M059J (cell line): ENCODE measurements at places on chromosomes 11 and 22. TPM values are rescaled to one million over a fixed set of nuclear protein-coding genes. Genes with fewer than 3 reads are reported as not detected.

GRCh38 chr22:50599816-50600455 is 657 bp upstream of the MAPK8IP2 start:
- no peak for DNase-seq

GRCh38 chr11:34609850-34610249 is 11.0 kb upstream of the EHF start:
- DNase-seq: peak; percentile 55

- no peak for DNase-seq
Observed at GRCh38 chr11:69501121-69501489, 19.6 kb downstream of the LINC01488 start.

DNA sequence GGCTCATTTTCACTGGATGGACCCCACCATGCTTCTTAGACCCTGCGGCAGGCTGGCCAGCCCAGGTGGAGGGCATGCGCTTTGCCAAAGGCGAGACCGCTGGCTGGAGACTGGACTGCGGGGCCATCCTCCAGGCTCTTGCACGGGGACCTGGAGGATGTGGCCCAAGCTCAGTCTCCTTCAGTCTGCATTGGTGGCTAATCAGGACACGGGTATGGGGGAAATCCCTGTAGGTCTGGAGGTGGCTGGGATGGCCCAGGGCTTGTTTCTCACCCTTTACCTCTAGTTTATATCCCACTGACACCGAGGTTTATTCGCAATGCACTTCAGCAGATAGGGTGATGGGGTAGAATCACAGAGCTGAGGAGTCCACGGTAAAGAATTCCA is 45.0 kb downstream of the BCR start:
- no peak for DNase-seq

GRCh38 chr22:17097062-17097461 is 12.3 kb downstream of the IL17RA start:
- no peak for DNase-seq

- DNase-seq: peak; percentile 95
Observed at GRCh38 chr11:68010090-68011041, at the start of gene ALDH3B1. TSS of gene ALDH3B1 (plus strand) at chr11:68010327. CDS start at chr11:68015298, 4,971 bp downstream.

- no peak for DNase-seq
Observed at GRCh38 chr11:120835601-120836228, 188.2 kb upstream of the TBCEL start.

- peak; percentile 34 for DNase-seq
Observed at GRCh38 chr11:125111001-125111342, 454 bp downstream of the TMEM218 start.

GRCh38 chr11:11046781-11047180 is 188.9 kb upstream of the ZBED5 start:
- no peak for DNase-seq

- no peak for DNase-seq
Observed at GRCh38 chr11:3223932-3224381, 5.3 kb upstream of the MRGPRG start.

The TNNI2 gene
- not detected in 2 replicates for total RNA-seq

GRCh38 chr22:42808521-42808920 is 48.6 kb downstream of the ARFGAP3 start:
- DNase-seq: no peak

- peak; percentile 72 for DNase-seq
Observed at GRCh38 chr11:22976146-22976545, 115.9 kb upstream of the CCDC179 start.

GRCh38 chr22:35328472-35328885 is 28.8 kb downstream of the TOM1 start:
- no peak for DNase-seq

DNA sequence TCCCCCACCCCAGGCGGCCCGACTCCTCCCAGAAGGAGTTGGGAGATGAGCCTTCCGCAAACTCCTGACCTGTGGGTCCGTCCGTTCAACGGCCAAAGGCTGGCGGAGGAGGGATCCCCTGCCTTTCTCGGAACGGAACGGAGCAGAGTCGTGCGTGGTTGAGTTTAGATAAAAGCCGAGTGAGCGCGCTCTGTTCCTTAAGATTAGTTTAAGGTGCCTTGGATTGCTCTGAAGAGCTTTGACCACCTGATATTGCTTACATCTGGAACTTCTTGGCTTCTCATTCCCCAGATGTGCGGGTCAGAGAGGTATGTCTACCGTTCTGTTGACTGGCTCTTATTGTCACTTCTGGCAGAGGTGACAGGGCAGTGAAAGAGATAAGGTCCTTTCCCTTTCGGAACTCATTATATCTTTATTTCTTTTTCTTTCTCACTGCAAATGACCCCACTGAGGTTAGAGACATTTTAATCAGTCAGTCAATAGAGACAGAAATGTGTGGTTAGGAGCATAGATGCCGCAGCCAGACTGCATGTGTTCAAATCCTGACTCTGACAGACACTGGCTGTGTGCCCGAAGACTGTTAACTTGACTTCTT is at the start of gene TRIM6:
TRIM6 (plus strand) TSS at position 31 of the 595 bp plus-strand sequence; CDS start at position 292, 261 bp downstream.
- DNase-seq: peak; percentile 81

DNA sequence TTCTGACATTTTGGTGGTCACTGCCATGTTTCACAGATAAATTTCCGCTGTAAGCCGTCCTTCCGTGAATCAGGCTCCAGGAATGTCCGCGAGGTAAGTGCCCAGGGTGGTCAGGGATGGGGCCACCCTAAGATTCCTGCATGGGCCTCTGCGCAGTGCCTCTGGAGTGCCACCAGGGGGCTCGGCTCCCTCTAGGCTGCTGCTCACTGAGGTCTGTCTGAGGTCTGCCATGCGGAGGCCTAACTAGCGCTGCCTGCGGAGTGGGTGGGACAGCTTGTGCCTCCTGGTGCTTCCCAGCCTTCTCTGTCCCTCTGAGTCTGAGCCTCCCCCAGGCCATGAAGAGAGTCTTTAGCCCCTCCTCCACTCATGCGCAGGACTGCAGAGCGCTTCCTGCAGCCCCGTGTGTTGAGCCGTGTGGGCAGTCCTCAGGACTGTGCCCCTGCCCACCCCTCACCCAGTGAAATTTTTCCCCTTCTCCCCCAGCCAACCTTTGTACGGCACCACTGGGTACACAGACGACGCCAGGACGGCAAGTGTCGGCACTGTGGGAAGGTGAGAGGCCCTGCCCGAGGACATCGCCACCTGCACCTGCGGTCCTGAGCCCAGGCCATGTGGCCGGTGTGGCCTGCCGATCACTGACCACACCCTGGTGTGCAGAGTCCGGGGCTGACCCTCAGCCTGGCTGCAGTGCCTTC is 11.9 kb upstream of the MDK start:
- DNase-seq: peak; percentile 82

DNA sequence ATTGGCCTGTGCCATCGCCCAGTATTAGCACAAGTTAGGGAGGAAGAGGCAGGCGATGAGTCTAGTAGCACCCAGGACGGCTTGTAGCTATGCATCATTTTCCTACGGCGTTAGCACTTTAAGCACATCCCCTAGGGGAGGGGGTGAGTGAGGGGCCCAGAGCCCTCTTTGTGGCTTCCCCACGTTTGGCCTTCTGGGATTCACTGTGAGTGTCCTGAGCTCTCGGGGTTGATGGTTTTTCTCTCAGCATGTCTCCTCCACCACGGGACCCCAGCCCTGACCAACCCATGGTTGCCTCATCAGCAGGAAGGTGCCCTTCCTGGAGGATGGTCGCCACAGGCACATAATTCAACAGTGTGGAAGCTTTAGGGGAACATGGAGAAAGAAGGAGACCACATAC is 4.3 kb downstream of the TMEM25 start:
- DNase-seq: no peak

DNA sequence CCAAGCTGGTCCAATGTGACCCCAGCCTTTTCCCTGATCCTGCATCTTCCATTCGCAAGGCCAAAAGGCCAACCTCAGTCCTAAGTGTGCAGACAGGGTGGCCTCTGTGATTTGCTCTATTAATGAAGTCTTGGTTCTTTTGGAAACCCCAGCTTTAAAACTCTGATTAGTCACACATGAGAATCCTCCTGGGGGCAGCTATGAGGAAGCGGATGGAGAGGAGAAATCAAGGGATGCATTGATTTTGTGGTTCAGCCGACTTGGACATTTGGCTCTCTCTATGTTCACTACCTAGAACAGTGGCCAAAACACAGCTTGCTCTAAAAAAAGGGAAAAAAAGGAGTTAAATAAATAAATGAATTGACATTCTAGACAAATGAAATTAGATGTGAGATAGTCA is 98.6 kb upstream of the USP47 start:
- DNase-seq: no peak

The ELFN2 gene
- total RNA-seq: 0.76 and 3.1 TPM in 2 replicates

DNA sequence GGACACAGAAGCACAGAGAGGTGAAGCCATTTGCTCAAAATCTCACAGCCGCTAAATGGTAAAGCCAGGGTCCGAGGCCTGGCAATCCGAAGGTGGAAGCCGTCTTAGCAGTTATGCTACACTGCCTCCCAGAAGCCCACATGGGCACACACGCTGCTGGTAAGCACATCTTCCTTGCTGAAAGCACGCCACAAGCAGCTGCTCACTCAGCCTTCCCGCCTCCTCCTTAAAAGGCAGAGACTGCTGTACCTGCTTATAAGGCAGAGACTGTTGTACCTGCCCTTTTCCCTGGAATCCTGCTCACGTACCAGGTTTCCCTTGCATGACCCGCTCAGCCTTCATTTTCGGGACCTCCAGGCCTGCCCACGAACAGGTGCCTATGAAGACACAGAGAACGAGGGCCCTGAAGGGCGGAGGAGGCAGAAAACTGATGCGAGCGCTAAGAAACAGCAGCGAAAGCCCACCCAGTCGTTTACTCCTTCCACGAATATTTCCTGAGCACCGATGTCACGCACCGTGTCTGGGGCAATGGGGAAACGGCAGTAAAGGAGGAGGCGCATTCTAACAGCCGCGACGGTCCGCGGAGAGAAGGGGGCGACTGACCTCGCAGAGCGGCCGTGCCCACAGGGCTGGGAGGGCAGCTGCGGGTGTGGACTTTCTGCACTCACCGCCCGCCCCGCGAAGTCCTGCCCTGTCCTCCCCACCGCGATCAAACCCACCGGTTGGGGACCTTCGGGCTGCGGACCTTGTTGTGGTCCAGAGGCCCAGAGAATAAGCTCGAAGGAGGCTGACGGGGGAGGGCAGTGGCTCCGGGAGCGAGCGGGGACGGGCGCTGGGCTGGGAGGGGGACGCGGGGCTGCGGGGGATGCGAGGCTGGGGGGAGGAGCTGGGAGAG is 13.0 kb downstream of the SPATA19 start:
- DNase-seq: no peak

- peak; percentile 65 for DNase-seq
Observed at GRCh38 chr22:30481711-30482110, 9.9 kb upstream of the SEC14L3 start.

GRCh38 chr22:26561756-26562417 is 28.0 kb downstream of the TPST2 start:
- DNase-seq: no peak

- no peak for DNase-seq
Observed at GRCh38 chr11:104060004-104060794, 23.8 kb downstream of the DDI1 start.

The BEST1 gene
- total RNA-seq: 0.05 and 0.96 TPM in 2 replicates

- peak; percentile 35 for DNase-seq
Observed at GRCh38 chr22:28582806-28583205, 96.8 kb downstream of the TTC28 start.

The CSKMT gene
- total RNA-seq: 2.0 and 8.7 TPM in 2 replicates

- no peak for DNase-seq
Observed at GRCh38 chr11:69828971-69829344, 9.7 kb upstream of the FGF3 start.

The GRIA4 gene
- 0.10 TPM in 1 of 2 replicates, not detected in the other for total RNA-seq

GRCh38 chr22:29684244-29684643 is 35.6 kb upstream of the CABP7 start:
- no peak for DNase-seq

- DNase-seq: no peak
Observed at GRCh38 chr22:44047891-44048301, 23.8 kb downstream of the PARVB start.
